Stimulated activated CD8-positive, alpha-beta memory T cell treated with anti-CD3 and anti-CD28 coated beads, Interleukin-4, amount 100 ng/mL, for 1 hour (primary cell): ENCODE measurements at places on chromosomes 2 and 18.

- no peak for DNase-seq
These were observed 70.3 kb downstream of the TMEM237 start for GRCh38 chr2:201572846-201573508.

GRCh38 chr2:120794716-120795115, 59.0 kb downstream of the GLI2 start:
- no peak for DNase-seq

DNA sequence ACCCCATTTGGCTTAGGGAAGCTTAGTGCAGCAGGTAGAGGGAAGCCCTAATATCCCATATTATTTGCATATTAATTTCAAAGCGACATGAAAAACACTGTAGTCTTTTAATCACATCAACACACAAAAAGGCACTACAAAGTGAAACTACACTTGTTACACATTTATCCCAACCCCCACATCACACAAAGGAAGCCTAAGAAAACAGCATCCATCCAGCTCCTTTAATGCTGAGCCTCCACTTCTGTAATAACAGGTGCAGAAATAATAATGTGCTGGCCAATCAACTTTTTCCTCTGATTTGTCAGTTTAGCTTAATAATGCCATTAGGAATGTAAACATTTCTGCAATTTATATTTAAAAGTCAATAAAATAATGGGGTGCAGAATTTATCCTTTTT, 274.0 kb downstream of the TCF4 start:
- no peak for DNase-seq

DNA sequence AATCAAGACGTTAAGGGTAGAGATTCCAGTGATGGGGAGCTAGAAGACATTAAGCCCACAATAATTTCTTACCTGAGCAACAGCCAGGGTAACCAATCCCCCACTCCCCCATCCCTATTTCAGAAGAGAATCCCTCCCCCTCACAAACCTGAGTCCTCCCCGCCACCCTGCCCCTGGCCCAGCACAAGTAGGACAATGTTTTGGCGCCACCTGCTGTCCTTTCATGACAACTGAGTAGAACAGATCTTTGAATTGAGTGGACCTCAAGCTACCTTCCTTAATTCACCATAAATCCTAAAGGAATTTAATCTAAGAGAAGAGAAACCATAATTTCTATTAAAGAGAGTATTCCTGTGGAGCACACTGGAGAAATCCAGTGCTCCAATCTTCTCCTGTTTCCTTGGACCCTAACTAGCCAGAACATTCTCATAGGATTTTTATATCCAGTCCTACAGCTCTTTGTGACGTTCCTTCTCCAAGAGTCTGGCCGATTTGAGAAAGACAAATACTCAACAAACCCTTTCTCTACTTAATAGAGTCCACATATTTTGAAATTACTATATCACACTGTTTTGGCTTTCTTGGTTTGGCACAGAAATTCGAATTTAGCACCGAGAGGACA, 41.1 kb downstream of the NHEJ1 start:
- DNase-seq = peak; percentile 29

GRCh38 chr2:7027956-7028655, 110.9 kb downstream of the RNF144A start:
- DNase-seq = no peak

DNA sequence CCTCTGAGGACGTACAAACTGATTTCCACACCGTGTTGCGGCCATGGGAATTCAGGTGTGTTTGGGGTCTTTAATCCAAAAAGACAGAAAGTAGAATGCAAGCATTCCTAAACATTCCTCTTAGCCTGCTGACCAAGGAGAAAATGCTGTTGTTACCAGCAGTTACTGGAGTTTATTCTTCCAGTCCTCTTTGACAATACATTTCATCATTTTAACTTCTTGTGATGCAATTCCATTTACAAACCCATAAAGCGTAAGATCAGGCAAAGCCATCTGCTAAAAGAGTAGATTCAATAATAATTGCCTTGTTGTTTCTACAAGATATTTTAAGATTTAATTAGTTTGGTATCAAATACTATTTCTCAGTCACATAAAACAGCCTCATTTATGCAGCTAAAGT, 32.7 kb downstream of the SPIRE1 start:
- no peak for DNase-seq

DNA sequence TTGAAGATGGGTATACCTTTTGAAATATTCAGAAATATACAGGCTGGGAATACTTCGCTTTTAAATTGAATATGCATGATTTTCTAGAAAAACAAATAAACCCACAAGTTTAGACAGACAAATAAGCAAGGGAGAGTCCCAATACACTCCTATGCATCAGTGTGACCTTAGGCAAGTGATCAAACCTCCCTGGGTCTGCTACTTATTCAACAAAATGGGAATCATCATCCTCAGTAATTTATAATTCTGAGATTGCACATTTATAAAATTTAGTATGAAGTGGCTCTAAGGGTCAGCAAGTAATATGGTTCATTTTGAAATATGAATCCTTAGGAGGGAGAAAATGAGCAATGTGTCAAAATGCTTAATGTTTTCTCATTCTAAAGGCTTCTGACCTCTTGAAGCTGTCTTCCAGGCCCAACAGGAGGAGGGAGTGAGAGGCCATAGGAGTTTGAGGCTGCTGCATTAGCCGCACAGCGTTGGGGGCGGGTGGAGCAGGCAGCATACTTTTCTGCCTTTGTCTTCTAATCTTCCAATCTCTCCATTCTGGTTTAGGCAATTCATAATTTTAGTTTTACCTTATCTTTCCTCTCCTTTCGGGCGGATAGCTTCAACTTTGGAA, 155.1 kb downstream of the TRIB2 start:
- DNase-seq = no peak

GRCh38 chr2:128584296-128584890, 265.7 kb upstream of the HS6ST1 start:
- no peak for DNase-seq

DNA sequence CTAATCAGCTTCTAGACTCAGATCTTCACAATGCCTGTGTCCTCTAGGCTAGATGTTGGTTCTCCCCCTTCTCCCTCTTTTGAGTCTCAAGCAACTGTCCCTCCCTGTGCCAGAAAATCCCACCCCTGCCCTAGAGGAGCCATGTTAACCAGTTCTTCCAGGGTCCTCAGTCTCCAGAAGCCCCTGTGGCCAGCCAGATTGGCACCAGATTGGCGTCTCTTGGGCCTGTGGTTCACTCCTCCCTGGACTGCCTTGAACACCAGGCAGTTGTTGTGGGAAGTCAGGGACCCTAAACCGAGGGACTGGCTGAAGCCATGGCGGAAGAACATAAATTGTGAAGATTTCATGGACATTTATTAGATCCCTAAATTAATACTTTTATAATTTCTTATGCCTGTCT, 36.6 kb downstream of the CYP26B1 start:
- DNase-seq = no peak

- DNase-seq = no peak
These were observed 53.0 kb upstream of the FOSL2 start for GRCh38 chr2:28339516-28340175.

DNA sequence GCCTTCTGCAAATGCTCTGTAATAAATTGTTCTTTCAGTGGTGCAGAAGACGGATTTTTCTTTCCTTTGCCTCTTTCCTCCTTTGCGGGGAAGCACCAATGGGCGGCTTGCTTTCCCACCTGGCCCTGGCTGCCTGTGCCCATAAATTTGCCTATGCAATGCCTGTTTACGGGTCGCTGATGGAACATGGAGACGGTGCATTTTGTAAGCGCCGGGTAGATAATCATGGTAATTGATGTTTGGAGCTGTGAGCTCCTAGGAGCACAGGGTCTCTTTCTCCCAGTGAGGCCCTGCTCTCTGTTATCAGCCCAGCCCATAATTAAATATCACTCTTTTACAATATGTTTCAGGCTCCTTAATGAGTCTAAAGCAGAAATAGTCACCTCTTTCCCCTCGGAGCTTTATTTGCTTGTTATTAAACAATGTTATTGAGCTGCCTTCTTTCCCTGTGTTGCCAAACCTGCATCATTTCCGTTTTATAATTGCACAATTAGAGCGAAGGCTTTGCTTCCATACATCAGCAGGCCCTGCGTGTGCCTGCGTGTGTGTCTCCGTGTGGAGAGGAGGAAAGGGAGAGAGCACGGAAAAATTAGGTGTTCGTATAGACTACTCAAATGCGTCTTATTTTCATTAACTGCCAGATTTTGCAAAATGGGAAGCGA, 437.4 kb upstream of the POU3F3 start:
- no peak for DNase-seq

DNA sequence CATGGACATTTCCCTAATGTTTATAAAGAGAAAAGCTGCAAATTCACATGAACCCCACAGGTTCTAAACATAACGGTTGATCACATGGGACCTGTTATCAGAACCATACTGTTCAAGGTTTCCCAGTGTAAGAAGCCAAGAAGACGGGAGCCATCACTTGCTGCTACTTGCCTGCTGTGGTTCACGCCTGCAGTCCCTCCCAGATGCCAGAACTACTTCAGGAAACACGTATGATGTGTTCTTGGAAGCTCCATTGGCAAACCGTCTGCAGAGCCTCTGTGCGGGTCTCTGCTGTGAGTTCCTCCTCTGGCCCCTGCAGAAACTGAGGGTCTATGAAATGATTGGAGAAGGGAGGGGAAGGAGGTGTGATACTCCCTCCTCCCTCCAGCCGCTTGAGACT, 75.2 kb downstream of the CABLES1 start:
- DNase-seq = no peak

DNA sequence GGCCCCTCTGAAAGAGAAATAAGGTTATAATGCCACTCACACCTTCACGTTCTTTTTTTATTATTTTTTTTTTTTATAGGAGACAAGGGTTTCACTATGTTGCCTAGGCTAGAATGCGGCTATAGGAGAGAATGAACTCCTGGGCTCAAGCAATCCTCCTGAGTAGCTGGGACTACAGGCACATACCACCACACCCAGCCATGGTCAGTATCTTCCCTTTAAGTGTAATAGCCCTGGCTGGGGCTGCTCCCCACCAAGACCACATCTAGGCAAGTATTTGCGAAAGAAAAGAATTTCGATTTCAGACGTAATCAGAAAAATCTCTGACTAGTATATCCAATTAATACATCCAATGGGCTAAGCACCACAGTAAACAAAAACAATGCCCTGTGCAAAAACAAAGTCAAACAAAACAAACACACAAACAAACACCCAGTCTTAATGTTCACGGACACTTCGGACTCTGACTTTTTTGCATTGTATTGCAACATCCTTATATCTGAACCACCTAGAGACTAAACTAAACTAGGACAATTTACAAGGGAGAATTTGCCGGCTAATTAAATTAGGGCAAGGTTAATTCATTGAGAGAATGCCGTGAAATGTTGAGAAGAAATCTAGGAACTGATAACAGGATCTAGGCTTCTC, 49.6 kb upstream of the TLK1 start:
- DNase-seq = no peak

- DNase-seq = no peak
These were observed 605.1 kb downstream of the NUP35 start for GRCh38 chr2:183729380-183729779.

GRCh38 chr18:79490626-79491041, 94.9 kb downstream of the NFATC1 start:
- DNase-seq = no peak
